ENCODE measurements at places on chromosomes 7 and 10. TPM values are rescaled to one million over a fixed set of nuclear protein-coding genes. Genes with fewer than 3 reads are reported as not detected.

WIPF3 gene
- 8.0 TPM for total RNA-seq

SAMD9L gene
- total RNA-seq: 3.7 TPM

GRCh38 chr7:22872096-22872807, 49.6 kb upstream of the TOMM7 start:
- DNase-seq: no peak

- DNase-seq: no peak
Observed at GRCh38 chr7:69932034-69932628, 333.9 kb downstream of the AUTS2 start.

- no peak for DNase-seq
Observed at GRCh38 chr7:70595370-70595754, 536.6 kb upstream of the GALNT17 start.
